Activated naive CD4-positive, alpha-beta T cell (primary cell): ENCODE measurements at places on chromosomes 7 and 10.

- DNase-seq, result no peak
These were observed 28.9 kb upstream of the NPY start for GRCh38 chr7:24255139-24255538.

GRCh38 chr10:119339109-119339508, 131.7 kb downstream of the GRK5 start:
- no peak for DNase-seq

DNA sequence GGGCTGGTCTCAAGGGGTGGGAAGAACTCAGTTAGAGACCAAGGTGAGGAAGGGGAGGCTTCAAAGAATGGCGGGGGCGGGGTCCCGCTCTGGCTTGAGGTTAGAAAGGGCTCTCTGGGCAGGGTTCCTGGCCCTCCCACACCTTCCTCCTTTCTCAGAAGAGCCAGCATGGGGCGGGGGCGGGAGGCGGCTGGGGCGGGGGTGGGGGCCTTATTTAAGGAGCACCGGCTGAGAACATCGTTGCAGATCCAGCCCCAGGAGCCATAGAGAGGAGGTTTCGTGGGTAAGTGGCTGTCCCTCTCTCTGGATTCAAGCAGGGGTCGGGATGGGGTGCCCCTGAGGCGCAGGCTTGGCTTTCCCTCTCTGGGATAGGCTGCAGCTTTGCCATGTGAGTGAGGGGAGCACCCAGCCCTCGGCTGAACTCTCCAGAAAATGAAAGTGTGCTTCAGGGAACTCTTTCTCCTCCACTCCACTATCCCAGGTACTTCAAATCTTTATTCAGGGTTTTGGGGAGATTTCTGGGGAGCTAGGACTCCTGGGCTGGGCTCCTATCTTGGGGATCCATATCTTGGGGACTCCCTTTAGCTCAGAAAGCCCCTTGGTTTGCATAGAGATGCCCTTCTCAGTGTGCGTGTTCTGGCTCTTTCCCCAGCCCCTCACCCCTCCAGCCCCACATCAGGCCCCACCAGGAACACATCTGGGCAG, 3.3 kb upstream of the CUEDC2 start:
- DNase-seq, result no peak

- DNase-seq, result no peak
These were observed 237.3 kb downstream of the SEMA3A start for GRCh38 chr7:83957333-83957732.

- DNase-seq, result no peak
These were observed 67.4 kb downstream of the FOXP2 start for GRCh38 chr7:114481999-114482398.

DNA sequence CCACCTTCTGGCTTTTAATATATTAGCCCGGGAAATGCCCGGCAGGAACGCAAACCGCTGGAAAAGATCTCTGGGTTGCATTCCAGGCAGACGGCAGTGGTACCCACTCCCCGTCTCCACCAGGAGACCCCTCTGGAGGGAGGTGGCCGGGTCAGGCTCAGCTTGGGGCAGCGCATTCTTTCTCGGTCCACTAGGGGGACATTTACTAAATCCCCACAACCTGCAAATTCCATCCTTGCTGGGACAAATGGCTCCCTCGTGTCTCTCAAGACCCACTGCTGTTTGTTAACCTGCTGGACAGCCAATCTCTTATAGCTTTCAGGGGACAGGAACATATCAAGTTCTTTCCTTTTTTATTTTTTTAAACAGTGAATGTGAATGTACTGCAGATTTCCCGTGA, 45.8 kb upstream of the CARD11 start:
- DNase-seq, result no peak

- DNase-seq, result no peak
These were observed 121.6 kb downstream of the CREB5 start for GRCh38 chr7:28533731-28534531.

GRCh38 chr10:130875897-130876472, 435.5 kb downstream of the TCERG1L start:
- no peak for DNase-seq

GRCh38 chr10:70544431-70545340, 57.9 kb downstream of the PRF1 start:
- no peak for DNase-seq

- no peak for DNase-seq
These were observed 498.1 kb downstream of the KIF20B start for GRCh38 chr10:90199513-90199912.

DNA sequence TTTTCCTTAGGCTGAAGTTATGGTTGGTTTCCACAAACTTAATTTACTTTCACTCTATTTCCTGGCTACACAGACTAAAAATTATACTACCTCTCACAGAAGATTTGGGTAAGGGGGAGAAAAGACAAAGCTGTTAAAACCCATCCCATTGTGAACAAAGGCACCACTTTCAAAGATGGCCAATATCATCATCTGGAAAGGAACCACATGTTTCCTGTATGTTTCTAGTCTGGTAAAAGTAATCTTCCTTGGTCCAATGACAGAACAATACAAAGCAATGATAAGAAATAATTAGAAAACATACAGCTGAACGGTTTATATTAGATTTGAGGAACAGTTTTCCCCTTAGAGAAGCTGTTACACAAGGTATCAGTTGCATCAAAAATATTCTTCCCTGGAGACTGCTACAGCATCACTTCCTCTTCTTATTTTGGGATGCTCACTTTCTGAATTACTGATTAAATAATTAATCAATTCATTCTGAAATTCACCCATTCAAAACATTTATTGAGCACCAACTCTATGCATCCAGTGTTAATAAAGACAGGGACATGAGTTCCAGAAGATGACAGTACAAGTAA, 8.5 kb upstream of the SFR1 start:
- DNase-seq, result no peak

DNA sequence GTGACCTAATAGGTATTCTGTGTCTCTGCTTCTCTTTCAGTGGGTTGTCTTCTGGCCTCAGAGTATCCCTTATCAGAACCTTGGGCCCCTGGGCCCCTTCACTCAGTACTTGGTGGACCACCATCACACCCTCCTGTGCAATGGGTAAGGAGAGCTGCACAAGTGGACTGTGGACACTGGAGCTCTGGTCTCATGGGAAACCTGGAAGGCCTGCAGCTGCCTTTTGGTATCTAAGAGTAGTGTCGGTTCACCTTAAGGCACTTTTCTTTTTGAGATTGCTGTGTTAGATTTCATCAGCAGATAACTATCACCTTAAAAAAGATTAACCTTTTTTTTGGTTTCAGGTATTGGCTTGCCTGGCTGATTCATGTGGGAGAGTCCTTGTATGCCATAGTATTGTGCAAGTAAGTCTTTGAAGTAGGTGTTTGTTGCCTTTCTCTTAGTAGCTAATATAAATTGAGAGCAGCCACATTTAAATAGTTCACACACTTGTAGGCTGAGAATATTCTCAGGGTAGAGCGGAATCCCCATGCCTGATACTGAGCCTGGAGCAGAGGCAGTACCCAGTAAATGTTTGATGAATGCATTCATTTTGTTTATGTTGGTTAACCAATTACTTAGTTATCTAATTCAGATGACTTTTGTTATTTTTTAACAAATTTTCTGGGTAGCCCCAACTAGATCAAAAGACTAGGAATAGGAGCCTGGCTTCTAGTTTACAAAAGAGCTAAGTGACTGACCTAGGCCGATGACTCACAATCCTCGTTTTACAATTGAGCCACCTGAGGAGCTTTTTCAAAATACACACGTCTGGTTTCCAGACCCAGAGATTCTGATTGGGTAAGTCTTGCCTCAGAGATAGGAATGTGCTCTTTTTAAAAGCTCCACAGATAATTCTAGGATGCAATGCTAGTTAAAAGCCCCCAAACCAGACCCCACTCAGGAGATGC, 3.6 kb downstream of the TMEM254 start:
- DNase-seq, result no peak

DNA sequence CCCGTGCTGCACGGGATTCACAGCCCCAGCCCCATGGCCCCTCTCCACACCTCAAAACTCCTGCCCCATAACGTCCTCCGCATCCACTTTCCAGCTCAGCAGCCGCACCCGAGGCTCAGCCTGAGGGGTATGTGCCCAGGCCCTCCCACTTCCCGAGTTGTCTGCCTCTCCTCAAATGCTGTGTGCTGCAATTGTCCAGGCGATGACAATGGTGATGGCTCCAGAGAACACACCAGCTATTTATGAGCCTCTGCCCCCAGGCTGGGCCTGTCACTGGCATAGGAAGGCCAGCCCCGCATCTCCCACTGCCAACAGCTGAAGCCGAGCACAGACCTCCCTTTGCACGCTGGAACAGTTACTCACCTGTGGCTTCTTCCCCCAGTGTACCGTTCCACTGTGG, 2.4 kb upstream of the LDB3 start:
- no peak for DNase-seq

DNA sequence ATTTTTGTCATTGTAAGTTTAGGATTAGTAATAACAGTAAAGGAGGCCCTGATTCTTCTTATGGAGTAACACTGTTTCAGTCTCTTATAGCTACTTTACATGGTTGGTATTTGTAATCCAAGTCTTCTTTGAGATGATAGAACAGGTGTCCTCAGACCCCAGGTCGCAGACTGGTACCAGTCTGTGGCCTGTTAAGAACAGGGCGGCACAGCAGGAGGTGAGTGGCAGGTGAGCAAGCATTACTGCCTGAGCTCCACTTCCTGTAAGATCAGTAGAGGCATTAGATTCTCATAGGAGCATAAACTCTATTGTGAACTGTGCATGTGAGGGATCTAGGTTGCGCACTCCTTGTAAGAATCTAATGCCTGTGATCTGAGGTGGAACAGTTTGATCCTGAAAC, 77.3 kb downstream of the STK31 start:
- no peak for DNase-seq

- no peak for DNase-seq
These were observed 28.3 kb downstream of the MAD1L1 start for GRCh38 chr7:2204446-2204845.

GRCh38 chr7:47765373-47765979, 182.8 kb downstream of the PKD1L1 start:
- no peak for DNase-seq

GRCh38 chr10:82811621-82812020, 936.6 kb downstream of the NRG3 start:
- DNase-seq, result no peak

GRCh38 chr10:88946965-88947590, 5.5 kb downstream of the ACTA2 start:
- DNase-seq, result no peak

GRCh38 chr7:2175091-2175490, 57.7 kb downstream of the MAD1L1 start:
- no peak for DNase-seq

- DNase-seq, result no peak
These were observed 9.7 kb downstream of the NPTX2 start for GRCh38 chr7:98626460-98627412.

DNA sequence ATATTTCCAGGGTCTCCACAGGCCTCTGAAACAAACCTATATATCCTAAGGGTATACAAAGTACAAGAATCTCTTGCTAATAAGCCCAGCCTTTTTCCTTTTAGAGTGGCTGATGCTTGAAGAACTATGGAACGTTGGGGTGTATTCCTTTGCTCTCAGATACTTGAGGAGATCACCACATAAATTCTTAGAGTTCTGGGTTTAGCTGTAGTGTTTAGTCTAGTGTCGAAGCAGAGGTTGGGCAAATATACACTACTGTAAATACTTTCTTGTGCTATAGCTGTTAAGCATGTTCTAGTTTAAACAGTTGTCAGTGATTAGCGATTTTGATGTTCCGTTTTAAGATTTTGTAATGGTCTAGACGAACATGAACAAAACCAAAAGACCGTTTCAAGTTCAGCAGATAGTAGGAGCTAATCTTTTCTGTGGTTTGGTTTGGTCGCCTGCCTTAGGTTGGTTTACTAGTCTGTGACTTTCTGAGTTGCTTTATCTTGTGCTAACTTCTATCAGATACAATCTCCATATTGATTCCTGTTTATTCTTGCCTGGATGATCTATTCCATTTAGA, 229.6 kb downstream of the NSUN6 start:
- no peak for DNase-seq

DNA sequence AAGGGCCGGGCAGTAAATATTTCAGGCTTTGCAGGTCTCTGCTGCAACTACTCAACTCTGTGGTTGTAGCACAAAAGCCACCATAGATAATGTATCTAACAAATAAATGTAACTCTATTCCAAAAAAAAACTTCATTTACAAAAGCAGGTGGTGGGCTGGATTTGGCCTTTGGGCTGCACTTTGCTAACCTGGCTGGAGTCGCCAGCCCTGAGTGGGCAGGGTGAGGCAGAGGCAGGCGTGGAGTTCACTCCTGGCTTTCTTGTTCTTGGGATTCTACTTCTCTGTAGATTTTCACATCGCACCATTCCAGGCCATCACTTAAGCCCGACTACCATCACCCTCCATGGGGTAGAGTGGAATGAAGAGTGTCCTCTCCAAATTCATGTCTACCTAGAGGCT, 367.6 kb upstream of the MGMT start:
- no peak for DNase-seq

DNA sequence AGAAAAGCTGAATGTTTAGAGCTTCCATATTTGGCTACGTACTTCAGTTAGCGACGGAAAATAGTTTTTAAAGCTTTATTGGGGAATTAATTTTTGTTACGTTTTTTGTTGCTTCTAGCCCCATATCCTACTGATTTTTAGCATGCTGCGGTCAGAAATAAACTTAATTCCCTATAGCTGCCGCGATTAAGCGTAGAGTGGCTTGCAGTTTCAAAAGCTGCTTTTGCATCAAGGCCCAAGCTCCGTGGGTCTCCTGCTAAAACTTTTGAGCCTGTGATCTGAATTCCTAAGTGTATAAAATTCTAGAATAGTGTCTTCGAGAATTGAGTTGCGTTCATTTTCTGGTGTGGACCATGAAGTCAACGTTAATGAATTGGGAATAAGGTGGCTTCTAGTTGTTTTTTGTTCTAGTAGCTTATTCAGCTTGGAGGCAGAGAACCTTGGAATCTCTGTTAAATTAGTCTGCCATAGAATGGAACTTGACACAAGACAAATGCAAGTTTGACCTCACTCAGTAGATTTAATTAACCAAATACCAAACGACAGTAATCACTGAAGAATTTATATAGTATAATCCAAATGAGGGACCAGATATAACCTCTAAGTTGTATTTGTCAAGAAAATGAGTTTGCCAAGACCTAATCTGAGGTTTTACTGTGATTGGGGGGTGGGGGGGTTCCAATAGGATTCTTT, 977 bp downstream of the CALU start:
- DNase-seq, result no peak

GRCh38 chr10:125629758-125630376, 53.1 kb downstream of the TEX36 start:
- no peak for DNase-seq

DNA sequence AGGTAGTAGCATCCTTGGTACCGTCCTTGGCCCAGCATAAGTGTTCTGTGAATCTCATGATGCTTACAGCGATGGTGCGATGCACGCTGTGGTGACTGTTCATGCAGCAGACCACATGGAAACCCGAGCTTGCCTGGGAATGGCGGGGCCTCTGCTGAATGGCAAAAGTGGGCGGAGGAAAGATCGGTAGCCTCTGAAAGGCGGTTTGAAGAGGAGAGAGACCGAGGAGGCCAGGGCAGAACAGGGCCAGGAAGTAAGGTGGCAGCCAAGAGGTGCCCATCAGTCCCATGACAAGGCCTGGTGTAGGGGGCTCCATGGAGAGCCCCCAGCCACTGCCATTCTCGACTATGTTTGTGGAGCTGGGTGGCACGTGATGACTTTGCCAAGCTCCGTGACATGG, 33.2 kb upstream of the CNPY1 start:
- no peak for DNase-seq

- no peak for DNase-seq
These were observed 15.4 kb upstream of the CDK6 start for GRCh38 chr7:92851732-92852131.

GRCh38 chr10:7756360-7756992, 31.3 kb downstream of the KIN start:
- DNase-seq, result no peak

GRCh38 chr7:98669329-98670000, 52.4 kb downstream of the NPTX2 start:
- DNase-seq, result no peak
